Activated naive CD4-positive, alpha-beta T cell treated with Interleukin-2 at 50 U/mL for 16 hours (primary cell): ENCODE measurements at places on chromosomes 3 and 15.

GRCh38 chr3:45171283-45171682, 25.1 kb upstream of the CDCP1 start:
- no peak for DNase-seq

GRCh38 chr3:40718681-40719080, 193.9 kb downstream of the ZNF621 start:
- no peak for DNase-seq

GRCh38 chr15:57656434-57656833, 50.1 kb upstream of the POLR2M start:
- DNase-seq: no peak

- DNase-seq: no peak
Measured at GRCh38 chr3:41265011-41265545, 65.8 kb downstream of the CTNNB1 start.

DNA sequence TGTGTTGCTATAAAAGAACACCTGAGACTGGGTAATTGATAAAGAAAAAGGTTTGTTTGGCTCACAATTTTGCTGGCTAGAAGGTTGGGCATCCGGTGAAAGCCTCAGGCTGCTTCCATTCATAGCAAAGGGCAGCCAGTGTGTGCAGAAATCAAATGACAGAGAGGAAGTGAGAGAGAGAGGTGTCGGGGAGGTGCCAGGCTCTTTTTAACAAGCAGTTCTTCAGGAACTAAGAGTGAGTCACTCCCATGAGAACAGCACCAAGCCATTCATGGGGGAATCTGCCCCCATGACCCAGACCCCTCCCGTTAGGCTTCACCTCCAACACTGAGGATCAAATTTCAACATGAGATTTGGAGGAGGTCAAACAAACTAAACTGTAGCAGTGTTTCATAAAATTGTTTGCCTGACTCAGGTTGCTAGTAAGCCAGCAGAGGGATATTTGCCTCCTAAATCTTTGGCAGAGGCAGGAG, 4.5 kb upstream of the PARP15 start:
- peak; percentile 21 for DNase-seq

DNA sequence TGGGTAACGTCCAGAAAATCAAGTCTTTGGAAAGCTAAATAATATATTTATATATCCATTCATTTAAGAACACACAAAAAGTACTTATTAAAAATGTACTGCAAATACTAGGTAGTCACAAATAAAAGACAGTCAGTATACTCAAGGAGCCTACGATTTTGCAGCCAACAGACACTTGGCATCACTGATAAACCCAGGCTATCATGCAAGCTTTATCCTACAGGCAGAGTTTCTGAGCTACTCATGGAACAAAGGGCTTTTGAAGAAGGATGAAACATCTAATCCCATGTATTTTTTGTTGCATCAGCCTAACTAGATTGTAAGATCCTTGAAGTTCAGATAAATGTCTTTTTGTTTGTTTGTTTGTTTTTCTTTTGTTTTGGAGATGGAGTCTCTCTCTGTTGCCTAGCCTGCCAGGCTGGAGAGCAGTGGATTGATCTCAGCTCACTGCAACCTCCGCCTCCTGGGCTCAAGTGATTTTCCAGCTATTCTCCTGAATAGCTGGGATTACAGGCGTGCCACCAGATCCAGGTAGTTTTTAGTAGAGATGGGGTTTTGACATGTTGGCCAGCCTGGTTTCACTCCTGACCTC, 319.4 kb upstream of the MDFIC2 start:
- no peak for DNase-seq

- no peak for DNase-seq
Measured at GRCh38 chr3:124845406-124845805, 41.8 kb downstream of the ITGB5 start.

DNA sequence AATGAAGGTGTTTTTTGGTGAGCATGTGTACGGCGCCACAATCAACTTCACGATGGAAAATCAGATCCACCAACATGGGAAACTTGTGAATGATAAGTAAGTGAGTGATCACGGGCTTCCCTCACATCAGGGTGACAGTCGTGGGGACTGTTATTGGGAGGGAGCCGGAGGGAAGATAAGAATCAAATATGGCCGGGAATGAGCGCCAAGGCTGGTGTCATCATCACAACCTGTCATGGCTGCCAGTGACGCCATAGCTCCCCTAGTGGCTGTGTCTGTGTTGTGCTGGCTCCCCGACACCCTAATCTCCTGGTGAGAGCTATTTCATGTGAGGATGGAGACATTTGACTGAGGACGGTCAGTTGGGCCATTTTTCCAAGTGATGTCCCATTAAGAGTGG, 168.5 kb downstream of the SV2B start:
- peak; percentile 6 for DNase-seq

- DNase-seq: no peak
Measured at GRCh38 chr3:34357461-34357860, 559.0 kb downstream of the PDCD6IP start.

DNA sequence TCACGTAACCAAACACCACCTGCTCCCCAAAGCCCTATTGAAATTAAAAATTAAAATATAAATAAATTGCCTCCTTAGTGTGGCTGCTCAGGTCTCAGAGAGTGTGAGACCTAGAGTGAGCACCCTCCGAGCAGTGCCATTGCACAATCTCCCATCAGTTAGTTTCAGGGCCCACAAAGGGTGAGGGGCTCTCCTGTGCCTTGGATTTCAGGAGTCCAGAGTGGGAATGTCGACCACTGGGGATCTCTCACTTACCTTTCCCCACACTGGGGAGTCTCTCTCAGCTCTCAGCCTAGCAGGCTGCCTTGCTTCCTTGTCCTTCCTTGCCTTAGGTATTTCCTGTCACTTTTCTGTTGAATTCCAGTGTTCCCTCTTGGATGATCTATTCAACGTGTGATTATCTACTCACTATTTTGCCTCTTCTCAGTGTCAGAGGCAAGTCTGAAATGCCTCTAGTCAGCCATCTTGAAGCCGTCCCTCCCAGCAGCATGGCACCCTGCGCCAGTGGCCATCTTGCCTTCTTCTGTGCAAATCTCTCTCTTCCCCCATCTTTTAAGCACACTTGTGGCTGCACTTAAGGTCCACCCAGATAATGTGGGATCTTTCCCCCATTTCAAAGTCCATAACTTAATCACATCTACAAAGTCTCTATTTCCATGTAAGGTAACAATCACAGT, 119.3 kb downstream of the LRRK1 start:
- DNase-seq: no peak

DNA sequence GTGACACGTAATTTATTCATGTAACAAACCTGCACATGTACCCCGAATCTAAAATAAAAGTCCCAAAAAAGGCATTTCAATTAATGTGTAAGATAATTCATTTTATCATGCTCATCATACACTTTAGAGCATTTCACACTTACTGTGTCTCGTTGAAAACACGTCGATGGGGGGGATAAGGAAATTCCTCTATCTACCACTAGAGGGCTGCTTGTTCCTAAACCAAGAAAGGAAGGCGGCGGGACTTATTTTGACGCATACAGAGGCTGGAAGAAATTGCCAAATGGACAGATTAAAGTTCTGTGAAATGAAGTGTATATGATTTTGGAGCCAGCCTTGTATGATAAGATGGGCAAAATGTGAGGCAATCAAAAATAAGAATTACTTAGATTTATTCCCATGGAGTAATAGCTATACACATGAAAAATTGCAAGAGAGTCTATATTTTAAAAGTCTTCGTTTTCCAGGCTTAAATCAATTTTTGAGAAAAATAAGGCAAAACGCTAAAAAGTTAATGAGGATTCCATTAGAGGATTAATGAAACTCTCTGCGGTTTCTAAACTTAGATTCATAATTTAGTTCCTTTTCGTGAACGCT, 346.8 kb downstream of the CNTN3 start:
- no peak for DNase-seq

GRCh38 chr3:66856533-66856932, 141.6 kb upstream of the KBTBD8 start:
- DNase-seq: no peak

GRCh38 chr3:57961828-57962447, 46.3 kb upstream of the FLNB start:
- no peak for DNase-seq

DNA sequence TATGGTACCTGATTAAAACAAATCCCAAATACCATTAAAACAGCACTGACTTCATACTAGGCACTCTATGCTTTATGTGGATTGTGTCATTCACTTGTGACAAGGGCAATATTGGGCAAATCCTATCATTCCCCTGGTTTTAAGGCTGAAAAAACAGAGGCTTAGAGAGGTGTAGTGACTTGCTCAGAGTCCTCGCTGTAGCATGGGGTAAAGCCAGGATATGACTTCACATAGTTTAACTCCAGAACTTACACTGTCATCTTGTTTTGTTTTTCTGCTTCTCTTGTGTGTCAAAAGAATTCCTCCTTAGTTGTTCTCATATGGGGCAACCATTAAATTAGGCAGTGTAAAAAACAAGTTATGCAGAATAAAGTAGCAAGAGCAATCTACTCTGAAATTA, 40.3 kb upstream of the ICE2 start:
- DNase-seq: no peak

DNA sequence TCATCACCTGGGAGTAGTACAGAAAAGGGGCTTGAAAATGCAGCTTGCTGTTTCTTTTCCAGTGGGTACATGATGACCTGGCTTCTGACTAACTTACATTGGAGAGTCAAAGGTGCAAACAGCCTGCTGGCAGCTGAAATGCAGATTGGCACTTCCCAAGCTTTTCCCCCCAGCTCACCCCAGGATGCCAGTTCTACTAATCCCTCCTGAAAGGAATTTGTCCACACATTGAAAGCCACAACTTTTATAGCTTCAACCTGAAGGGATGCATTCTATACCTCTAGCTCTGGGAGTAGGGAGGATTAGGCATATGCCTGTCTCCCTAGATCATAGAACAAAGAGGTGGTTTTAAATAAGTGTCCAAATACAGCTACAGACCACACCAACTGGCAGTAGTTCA, 281.7 kb downstream of the EFHB start:
- no peak for DNase-seq

GRCh38 chr3:12956316-12956660, 114.9 kb upstream of the RPL32 start:
- DNase-seq: no peak

DNA sequence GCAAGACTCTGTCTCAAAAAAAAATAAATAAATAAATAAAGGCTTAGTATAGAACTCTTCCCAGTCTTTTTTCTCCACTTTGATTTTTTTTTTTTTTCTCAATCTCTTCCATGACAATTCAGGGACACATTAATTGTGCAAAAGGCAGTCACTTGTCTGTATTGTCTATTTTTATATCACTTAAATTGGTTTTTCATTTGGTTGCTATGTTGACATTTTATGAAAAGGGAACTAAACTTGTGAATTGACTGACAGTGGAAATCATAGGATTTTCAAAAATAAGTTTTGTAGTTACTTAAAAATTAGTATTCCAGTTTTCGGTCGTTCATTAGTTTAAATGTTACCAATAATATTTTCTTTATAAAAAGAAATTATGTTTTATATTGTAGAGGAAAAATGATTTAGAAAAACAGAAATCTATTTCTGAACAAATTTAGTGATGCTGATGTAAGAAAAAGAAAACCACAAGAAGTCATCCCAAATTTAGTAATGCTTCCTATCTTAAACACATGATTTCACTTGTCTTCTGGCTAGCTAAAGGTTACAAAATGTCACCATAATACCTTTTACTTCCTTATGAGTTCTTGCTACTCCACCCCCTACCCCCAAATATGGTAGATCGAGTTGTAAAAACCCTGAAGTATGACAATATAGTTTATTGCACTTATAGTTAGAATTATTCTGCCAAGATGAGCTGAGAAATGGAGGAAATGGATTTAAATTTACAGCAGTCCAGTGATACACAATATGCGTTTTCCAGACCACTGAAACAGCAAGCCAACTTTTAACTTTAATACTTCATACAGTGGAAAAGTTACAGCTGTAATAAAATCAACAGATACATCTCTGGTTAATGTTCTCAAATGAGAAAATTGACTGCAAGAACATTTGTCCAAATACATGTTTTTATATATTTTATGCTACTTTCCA, 37.0 kb downstream of the PPARG start:
- DNase-seq: no peak

GRCh38 chr3:5275529-5275928, 88.0 kb downstream of the EDEM1 start:
- no peak for DNase-seq

DNA sequence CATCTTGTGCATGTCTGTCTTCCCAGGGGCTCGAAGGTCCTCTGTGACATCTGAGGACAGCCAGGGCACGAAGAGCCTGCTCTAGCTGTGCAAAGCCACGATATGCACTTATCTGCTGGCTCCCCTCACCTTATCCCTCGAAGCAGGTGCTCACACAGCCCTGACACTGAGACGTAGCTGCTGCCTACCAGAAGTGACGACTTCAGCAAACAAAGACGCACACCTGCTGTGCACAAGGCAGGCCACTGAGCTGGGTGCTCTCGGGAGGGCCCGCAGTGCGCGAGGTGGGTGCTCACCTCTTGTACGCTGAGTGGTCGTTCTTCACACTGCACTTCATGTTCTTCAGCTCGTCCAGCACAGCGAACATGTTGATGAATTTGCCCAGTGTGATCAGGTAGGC, 37.3 kb downstream of the CYFIP1 start:
- DNase-seq: no peak

DNA sequence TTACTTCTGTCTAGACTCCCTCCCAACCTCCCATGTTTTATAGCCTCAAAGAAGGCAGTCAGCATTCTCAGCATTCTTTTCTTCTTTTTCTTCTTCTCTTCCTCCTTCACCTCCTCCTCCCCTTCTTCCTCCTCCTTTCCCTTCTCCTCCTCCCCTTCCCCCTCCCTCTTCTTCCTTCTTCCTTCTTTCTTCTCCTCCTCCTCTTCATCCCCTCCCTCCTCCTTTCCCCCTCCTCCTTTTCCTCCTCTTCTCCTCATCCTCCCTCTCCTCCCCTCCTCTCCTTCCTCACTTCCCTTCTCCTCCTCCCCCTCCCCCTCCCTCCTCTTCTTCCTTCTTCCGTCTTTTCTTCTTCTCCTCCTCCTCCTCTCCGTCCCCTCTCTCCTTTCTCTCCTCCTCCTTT, 3.6 kb upstream of the LPCAT4 start:
- DNase-seq: no peak

DNA sequence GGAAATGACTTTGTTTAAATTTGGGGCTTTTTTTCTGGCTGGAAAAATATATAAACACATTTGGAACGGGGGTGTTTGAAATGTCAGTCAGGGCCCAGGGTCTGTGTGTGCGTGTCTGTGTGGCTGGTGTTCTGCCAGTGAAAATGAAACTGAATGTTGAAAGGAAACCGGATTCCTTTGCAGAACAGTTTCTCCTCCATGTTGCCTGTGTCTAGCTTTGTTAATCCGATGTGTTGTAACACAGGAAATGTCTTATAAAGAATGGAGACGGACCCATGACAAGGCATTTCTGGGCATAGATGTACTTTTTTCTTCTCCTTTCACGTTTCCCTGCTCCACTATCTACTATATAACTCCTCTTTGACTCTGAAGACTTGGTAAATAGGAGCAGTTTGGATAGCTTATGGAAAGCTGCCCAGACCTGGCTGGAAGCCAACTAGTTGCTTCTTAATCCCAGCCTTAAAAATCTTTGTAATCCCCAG, 2.8 kb downstream of the SQOR start:
- DNase-seq: peak; percentile 63

- DNase-seq: no peak
Measured at GRCh38 chr15:39770748-39771689, 11.6 kb downstream of the FSIP1 start.
